ENCODE measurements at places on chromosomes 6 and 20. TPM values are rescaled to one million over a fixed set of nuclear protein-coding genes. Genes with fewer than 3 reads are reported as not detected.

DNA sequence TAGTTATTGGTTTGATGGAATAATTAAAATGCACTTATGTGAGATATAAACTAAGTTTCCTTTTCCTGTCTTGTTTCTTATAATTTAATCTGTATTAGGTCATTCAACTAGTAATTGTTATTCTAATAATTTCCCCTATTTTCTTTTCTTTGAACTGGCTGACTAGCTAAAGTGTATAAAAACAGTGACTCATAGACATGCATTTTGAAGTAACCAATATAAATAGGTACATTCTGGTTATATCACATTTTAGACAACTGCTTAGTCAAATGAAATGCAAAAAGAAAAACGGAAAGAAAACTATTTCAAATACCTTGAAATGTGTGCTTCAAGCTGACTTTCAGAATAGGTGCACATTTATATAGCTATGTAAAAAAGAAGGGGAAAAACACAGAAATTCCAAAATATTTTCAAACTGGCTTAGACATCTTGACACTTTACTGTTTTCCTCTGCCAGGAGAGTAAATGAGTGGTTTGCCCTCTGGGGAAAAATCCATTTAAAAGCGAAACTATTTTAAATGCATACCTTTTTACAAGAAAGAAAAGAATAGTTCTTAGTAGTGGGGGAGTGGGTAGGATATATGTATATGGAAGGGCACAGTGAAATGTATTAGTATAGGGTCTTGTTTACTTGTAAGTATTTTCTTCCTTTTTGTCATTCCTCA is 28.3 kb downstream of the KCNQ5 start:
- no peaks in the 10 kb centered on the region for H3K4me1 ChIP-seq
- DNase-seq: no peak
- no peaks in the 10 kb centered on the region for H3K27me3 ChIP-seq
- no peak overlapping the region for H3K4me3 ChIP-seq
- H3K36me3 ChIP-seq: no peaks in the 10 kb centered on the region

DNA sequence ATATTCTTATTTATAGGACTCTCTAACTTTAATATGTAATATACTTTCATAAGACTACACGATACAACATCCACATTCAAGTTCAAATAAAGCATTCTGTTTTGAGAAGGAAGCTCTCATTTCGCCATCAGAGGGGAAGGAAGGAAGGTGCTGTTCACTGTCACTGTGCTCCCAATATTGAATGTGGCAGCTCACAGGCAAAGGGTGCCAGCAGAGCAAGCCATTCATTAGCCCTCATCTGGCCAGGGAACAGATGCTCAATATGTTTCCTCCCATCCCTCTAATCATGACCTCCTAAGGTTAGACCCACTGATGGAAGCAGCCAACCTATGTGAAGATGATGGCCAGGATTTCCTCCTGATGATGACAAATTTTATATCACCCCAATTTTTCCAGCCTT is 154.4 kb downstream of the DST start:
- H3K36me3 ChIP-seq: peaks cover 56% of the 10 kb centered on the region
- no peak overlapping the region for H3K27ac ChIP-seq
- H3K4me3 ChIP-seq: no peak overlapping the region
- no peaks in the 10 kb centered on the region for H3K4me1 ChIP-seq
- no peak for DNase-seq

OR2H2 gene
- not detected for polyA plus RNA-seq

GRCh38 chr6:152204591-152204990 is 397.1 kb downstream of the ESR1 start:
- no peaks in the 10 kb centered on the region for H3K27me3 ChIP-seq
- H3K27ac ChIP-seq: no peak overlapping the region
- H3K4me3 ChIP-seq: no peak overlapping the region
- H3K36me3 ChIP-seq: peaks cover 81% of the 10 kb centered on the region

DNA sequence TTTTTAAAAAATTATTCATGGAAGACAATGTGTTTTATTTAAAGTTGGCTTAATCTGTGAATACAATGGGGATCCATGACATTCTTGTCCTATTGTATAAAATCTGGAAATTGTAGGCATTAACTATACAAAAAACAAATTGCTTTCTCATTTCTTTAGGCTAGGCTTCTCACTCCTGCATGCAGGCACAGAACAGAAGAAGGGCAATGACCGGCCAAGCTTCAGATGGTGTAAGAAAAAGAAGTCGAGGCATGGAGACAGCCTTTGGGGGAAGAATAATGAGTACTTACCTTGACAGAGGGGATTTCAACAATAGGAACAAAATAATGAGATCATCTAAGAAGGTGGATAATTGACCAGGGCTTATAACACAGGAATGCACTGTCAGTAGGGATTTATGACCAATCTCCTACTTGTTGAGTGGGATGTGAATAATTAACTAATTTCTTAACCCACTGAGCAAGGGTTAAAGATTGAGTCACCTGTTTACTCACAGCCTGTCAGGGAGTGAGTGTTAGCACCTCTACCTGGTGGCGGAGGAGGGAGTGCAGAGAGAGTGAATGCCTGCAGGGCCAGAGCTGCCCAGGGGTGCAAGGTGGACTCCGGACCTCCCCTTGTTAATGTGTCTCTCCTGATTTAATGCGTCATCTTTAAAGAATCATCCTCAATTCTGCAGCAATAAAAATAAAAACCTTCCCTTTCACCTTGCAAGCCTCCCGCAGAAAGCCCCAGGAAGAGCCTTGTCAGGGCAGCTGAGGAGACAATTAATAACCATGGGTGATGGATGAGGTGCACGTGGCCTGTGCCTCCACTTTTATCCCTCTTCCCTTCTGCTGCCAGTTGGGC is 3.9 kb downstream of the SLC22A2 start:
- no peak for DNase-seq
- H3K36me3 ChIP-seq: no peaks in the 10 kb centered on the region
- H3K4me1 ChIP-seq: no peaks in the 10 kb centered on the region
- no peak overlapping the region for H3K27ac ChIP-seq
- H3K27me3 ChIP-seq: no peaks in the 10 kb centered on the region

CPNE5 gene
- 15.6 TPM for polyA plus RNA-seq

PSORS1C2 gene
- polyA plus RNA-seq: not detected

- H3K4me3 ChIP-seq: no peak overlapping the region
- no peaks in the 10 kb centered on the region for H3K4me1 ChIP-seq
- DNase-seq: no peak
- H3K27ac ChIP-seq: no peak overlapping the region
- no peaks in the 10 kb centered on the region for H3K27me3 ChIP-seq
- H3K36me3 ChIP-seq: no peaks in the 10 kb centered on the region
Measured at GRCh38 chr6:14294270-14294951, 176.8 kb downstream of the CD83 start.

NKAIN4 gene
- not detected for polyA plus RNA-seq

DNA sequence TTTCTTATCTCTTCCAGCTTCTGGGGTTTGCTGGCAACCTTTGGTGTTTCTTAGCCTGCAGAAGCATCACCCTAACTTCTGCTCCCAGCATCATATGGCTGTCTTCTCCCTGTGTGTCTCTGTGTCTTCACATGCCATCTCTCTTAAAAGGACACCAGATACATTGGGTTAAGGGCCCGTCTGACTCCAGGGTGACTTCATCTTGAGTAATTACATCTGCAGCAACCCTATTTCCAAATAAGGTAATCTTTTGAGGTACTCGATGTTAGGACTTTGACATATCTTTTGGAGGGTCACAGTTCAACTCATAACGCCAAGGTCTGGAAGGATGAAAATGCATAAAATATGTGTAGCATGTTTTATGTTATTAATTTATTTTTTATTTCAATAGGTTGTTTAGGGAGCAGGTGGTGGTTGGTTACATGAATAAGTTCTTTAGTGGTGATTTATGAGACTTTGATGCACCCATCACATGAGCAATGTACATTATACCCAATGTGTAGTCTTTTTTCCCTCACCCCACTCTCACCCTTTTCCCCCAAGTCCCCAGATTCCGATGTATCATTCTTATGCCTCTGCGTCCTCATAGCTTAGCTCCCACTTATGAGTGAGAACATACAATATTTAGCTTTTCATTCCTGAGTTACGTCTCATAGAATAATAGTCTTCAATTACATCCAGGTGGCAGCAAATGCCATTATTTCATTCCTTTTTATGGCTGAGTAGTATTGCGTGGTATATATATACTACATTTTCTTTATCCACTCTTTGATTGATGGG is 131.1 kb downstream of the TBXT start:
- no peaks in the 10 kb centered on the region for H3K27me3 ChIP-seq
- DNase-seq: no peak
- H3K36me3 ChIP-seq: no peaks in the 10 kb centered on the region
- H3K4me1 ChIP-seq: no peaks in the 10 kb centered on the region
- H3K4me3 ChIP-seq: no peak overlapping the region
- H3K27ac ChIP-seq: no peak overlapping the region

GHRH gene
- not detected for polyA plus RNA-seq

GRCh38 chr20:56249244-56249955 is 868 bp downstream of the MC3R start:
- no peaks in the 10 kb centered on the region for H3K4me1 ChIP-seq
- H3K27ac ChIP-seq: no peak overlapping the region
- H3K36me3 ChIP-seq: no peaks in the 10 kb centered on the region
- no peak overlapping the region for H3K4me3 ChIP-seq

DNA sequence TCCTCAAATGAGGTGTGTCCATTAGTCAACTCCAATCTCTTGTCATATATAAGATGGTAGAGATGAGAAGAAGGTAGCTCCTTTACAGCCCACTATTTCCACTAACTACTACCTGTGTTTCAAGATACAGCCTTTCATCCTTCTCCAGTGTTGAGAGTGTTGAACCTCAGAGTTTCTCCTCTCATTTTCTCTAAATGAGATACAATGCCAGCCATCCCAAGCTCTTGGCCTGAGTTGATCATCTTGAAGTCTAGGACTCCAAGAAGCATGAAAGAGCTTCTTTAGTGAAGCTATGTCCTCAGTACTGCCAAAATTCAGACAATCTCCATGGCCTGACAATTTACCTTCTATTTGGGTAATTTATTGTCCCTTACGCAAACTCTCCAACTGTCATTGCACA is 548 bp upstream of the HLA-DRA start:
- H3K27ac ChIP-seq: peak overlapping the region; percentile 89
- no peak overlapping the region for H3K4me3 ChIP-seq
- no peak for DNase-seq
- H3K4me1 ChIP-seq: peaks cover 44% of the 10 kb centered on the region

DNA sequence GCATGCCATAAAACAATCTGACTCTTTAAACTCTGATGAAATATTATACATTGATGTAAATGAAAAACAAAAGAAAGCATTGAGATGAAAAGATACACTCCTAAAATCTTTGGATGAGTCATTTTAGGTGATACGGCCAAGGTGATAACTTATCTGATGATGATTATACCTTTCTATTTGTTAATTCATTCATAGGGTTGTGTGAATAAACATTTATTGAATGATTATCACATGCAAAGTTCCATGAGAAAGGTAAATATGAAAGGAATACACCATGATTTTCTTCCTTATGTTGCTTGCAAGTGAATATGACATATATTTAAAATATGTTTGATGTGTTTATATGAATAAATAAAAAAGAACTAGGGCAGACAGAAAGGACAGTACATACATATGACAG is 15.4 kb upstream of the HIVEP1 start:
- H3K27me3 ChIP-seq: no peaks in the 10 kb centered on the region
- no peaks in the 10 kb centered on the region for H3K4me1 ChIP-seq
- H3K36me3 ChIP-seq: no peaks in the 10 kb centered on the region

GRCh38 chr6:16602035-16602434 is 159.2 kb downstream of the ATXN1 start:
- no peak overlapping the region for H3K27ac ChIP-seq
- DNase-seq: no peak
- no peaks in the 10 kb centered on the region for H3K27me3 ChIP-seq

DNA sequence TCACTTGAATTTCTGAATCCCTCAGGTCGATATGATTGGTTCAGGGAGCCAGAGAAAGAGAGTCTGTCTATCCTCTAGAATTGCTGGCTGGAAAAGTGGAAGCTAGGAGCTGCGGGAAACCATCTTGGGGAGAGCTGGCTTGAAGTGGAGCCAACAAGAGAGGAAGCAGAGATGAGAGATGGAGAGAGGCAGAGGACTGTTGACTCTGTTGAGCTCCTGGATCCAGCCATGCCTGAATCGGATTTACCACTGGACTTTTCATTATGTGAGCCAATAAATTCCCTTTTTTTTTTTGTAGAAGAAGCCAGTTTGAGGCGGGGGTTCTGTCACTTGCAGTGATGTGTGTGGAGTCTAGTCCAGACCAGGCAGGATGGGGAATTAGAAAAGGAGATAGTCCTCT is 13.9 kb upstream of the SLC9A8 start:
- H3K27me3 ChIP-seq: no peaks in the 10 kb centered on the region
- H3K4me1 ChIP-seq: peaks cover 20% of the 10 kb centered on the region

ZKSCAN4 gene
- polyA plus RNA-seq: 8.0 TPM

WFDC2 gene
- polyA plus RNA-seq: 0.58 TPM

OPRL1 gene
- polyA plus RNA-seq: 4.9 TPM

DNA sequence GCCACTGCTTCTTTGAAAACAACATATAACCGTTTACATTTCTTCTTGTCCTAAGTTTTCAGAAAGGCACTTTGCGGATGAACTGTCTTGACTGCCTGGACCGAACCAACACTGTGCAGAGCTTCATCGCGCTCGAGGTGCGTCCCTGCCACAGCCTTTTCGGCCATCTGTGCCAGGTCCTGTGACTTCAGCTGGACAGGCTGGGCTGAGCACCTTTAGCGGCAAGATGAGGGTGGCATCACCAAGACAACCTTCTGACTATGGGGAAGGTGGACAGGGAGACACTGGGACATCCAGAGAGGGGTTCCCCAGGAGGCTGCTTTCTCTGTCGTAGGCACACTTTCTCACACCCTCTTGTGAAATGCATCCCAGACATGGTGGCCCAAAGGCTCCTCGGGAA is 82.1 kb downstream of the SYNJ2 start:
- H3K27ac ChIP-seq: no peak overlapping the region
- H3K27me3 ChIP-seq: no peaks in the 10 kb centered on the region
- peak; percentile 41 for DNase-seq
- H3K4me3 ChIP-seq: no peak overlapping the region

ADGRF4 gene
- polyA plus RNA-seq: not detected

DNA sequence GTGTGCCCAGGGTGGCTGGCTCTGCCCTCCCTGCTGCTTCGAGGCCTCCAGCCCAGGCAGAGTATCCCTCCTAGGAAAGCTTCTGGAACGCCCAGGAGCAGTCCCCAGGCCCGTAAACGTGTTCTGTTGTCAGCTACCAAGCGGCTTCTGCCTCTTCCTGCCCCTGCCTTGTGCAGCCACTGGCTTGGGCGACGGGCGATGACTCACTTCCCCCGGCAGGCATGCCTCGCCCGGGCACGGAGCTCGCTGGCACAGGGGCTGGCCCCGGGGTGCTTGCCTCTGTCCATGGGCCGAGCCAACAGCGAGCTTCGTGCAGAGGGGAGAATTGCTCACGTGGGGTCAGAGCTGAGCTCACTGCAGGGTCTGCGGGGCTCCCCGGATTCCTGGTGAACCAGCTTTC is 86.7 kb upstream of the THBS2 start:
- H3K4me1 ChIP-seq: no peaks in the 10 kb centered on the region
- no peaks in the 10 kb centered on the region for H3K27me3 ChIP-seq
- H3K36me3 ChIP-seq: no peaks in the 10 kb centered on the region
- H3K27ac ChIP-seq: no peak overlapping the region

TMEM244 gene
- polyA plus RNA-seq: not detected

GRCh38 chr6:17583811-17584210 is 16.3 kb upstream of the FAM8A1 start:
- no peaks in the 10 kb centered on the region for H3K36me3 ChIP-seq
- H3K27me3 ChIP-seq: peaks cover 10% of the 10 kb centered on the region
- DNase-seq: no peak
- peak overlapping the region; percentile 60 for H3K27ac ChIP-seq

POM121L2 gene
- polyA plus RNA-seq: not detected

- H3K4me3 ChIP-seq: no peak overlapping the region
- no peak for DNase-seq
- H3K36me3 ChIP-seq: no peaks in the 10 kb centered on the region
Measured at GRCh38 chr6:45351667-45352066, 23.5 kb downstream of the RUNX2 start.
